ENCODE measurements at places on chromosomes 4 and X. TPM values are rescaled to one million over a fixed set of nuclear protein-coding genes. Genes with fewer than 3 reads are reported as not detected.
A peak's percentile ranks its signal among the peaks of the same experiment; 100 is the strongest.

TENM3 gene
- 9.6 TPM for total RNA-seq

MAGED4 gene
- total RNA-seq, result 5.2 TPM

SULT1B1 gene
- 1.8 TPM for total RNA-seq

ANKRD37 gene
- 10.1 TPM for total RNA-seq

CXCL13 gene
- not detected for total RNA-seq

GAGE12D gene
- total RNA-seq, result not detected

TCEANC gene
- total RNA-seq, result 5.3 TPM

GRCh38 chrX:23434356-23434884 is 99.8 kb downstream of the PTCHD1 start:
- H3K36me3 ChIP-seq, result no peaks in the 10 kb centered on the region
- H3K27ac ChIP-seq, result peak overlapping the region; percentile 44
- H3K4me1 ChIP-seq, result peaks cover 15% of the 10 kb centered on the region
- DNase-seq, result peak; percentile 85
- no peaks in the 10 kb centered on the region for H3K27me3 ChIP-seq

GRCh38 chrX:127037159-127037558 is 217.6 kb downstream of the PRR32 start:
- H3K36me3 ChIP-seq, result no peaks in the 10 kb centered on the region
- H3K27me3 ChIP-seq, result no peaks in the 10 kb centered on the region
- H3K4me1 ChIP-seq, result no peaks in the 10 kb centered on the region
- H3K27ac ChIP-seq, result no peak overlapping the region
- H3K4me3 ChIP-seq, result no peak overlapping the region

DNA sequence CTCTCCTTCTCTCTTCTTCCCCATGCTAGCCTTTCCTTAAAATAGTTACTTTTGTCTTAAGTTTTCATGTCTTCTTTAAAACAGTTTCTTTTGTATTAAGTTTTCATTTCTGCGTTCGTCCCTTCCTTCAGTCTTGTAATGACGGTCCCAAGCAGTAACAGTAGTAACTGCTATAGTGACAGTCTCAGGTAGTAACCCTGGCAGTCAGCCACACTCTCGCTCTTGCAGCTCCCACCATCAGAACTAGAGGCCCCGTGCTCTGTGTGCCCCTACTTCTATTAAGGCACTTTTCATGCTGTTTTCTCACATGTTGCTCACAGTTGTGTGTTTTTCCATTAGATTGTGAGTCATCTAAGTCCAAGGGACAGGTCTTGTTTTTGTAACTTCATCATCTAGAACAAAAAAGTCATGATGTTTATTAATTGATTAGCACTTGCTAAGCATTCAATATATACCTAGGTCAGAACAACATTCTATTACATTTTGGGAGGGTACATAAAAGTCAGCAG is 49.3 kb downstream of the C4orf33 start:
- H3K36me3 ChIP-seq, result no peaks in the 10 kb centered on the region
- no peak overlapping the region for H3K4me3 ChIP-seq
- no peak for DNase-seq
- H3K27ac ChIP-seq, result no peak overlapping the region
- H3K4me1 ChIP-seq, result no peaks in the 10 kb centered on the region

- DNase-seq, result no peak
- H3K36me3 ChIP-seq, result no peaks in the 10 kb centered on the region
- no peak overlapping the region for H3K27ac ChIP-seq
- no peaks in the 10 kb centered on the region for H3K4me1 ChIP-seq
- no peaks in the 10 kb centered on the region for H3K27me3 ChIP-seq
Measured at GRCh38 chrX:97858592-97858991, 974.9 kb downstream of the RPA4 start.

GRCh38 chr4:789571-790465 is 36.1 kb downstream of the CPLX1 start:
- DNase-seq, result no peak
- H3K27me3 ChIP-seq, result no peaks in the 10 kb centered on the region
- peaks cover 25% of the 10 kb centered on the region for H3K4me1 ChIP-seq
- H3K27ac ChIP-seq, result no peak overlapping the region
- no peak overlapping the region for H3K4me3 ChIP-seq

- no peaks in the 10 kb centered on the region for H3K4me1 ChIP-seq
- H3K27ac ChIP-seq, result no peak overlapping the region
- H3K4me3 ChIP-seq, result no peak overlapping the region
- no peaks in the 10 kb centered on the region for H3K36me3 ChIP-seq
Measured at GRCh38 chr4:122810669-122811068, 16.0 kb upstream of the FGF2 start.

DNA sequence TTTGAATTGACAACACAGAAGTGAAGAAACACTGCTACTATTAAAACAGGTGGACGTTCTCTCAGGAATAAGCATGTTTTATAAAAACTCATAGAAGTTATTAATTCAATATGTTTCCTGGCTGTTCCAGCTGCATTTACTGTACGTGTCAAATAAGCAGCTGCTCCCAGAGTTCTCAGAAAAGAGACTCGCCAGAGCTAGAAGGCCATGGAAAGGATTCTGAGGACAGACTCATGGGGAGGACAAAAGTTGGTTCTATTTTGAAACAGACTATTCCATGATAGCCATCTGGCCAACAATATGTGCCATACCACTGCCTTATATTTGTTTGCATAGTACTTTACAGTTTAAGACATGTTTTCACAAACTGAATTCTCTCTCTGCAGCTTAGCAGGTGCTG is 136.5 kb downstream of the NR3C2 start:
- no peaks in the 10 kb centered on the region for H3K36me3 ChIP-seq
- no peaks in the 10 kb centered on the region for H3K27me3 ChIP-seq
- no peak for DNase-seq
- H3K4me3 ChIP-seq, result no peak overlapping the region

DNA sequence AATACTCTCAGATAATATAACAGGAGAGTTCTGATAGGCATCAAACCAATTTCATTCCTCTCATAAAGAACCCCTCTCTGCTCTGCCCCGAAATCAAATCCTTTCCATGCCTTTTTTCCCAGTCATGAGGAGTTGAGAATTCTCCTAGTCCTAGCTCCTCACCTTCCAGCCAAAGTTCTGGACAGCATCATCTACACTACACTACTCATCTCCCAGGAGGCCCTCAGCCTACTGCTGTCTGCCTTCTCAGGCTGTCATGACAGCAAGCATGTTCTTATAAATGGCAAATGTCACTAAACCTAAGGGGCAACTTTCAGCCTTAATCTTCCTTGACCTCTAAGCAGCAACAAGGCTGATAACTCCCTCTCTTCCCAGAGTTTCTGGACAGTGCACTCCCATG is 26.6 kb downstream of the MAPK10 start:
- no peak overlapping the region for H3K4me3 ChIP-seq
- H3K27ac ChIP-seq, result no peak overlapping the region
- no peak for DNase-seq
- no peaks in the 10 kb centered on the region for H3K27me3 ChIP-seq
- no peaks in the 10 kb centered on the region for H3K4me1 ChIP-seq

DNA sequence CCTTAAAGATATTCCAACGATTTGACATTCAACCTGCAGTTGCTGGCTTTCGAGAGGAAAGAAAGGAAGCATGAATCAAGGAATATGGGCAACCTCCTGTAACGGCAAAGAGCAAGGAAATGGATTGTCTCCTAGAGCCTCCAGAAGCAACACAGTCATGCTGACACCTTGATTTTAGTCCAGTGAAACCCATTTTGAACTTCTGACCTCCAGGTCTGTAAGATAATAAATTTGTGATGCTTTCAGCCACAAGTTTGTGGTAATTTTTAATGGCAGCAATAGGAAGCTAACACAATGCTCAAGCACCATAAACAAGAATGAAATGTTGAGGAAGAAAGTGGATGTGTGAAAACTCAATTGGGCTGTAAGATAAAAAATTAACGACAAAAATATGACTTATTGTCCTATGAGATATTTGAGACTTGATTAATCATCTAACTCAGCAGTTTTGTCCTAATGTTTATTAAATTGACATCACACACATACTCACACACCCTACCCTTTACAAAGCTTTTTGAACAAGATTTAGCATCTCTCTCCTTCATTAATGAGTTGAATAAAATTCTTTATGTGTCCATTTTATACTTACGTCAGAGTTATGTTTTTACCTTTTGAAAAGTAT is 857.2 kb upstream of the INTU start:
- H3K4me1 ChIP-seq, result no peaks in the 10 kb centered on the region
- no peaks in the 10 kb centered on the region for H3K36me3 ChIP-seq
- H3K27me3 ChIP-seq, result no peaks in the 10 kb centered on the region
- DNase-seq, result no peak
- no peak overlapping the region for H3K4me3 ChIP-seq
- H3K27ac ChIP-seq, result no peak overlapping the region

DNA sequence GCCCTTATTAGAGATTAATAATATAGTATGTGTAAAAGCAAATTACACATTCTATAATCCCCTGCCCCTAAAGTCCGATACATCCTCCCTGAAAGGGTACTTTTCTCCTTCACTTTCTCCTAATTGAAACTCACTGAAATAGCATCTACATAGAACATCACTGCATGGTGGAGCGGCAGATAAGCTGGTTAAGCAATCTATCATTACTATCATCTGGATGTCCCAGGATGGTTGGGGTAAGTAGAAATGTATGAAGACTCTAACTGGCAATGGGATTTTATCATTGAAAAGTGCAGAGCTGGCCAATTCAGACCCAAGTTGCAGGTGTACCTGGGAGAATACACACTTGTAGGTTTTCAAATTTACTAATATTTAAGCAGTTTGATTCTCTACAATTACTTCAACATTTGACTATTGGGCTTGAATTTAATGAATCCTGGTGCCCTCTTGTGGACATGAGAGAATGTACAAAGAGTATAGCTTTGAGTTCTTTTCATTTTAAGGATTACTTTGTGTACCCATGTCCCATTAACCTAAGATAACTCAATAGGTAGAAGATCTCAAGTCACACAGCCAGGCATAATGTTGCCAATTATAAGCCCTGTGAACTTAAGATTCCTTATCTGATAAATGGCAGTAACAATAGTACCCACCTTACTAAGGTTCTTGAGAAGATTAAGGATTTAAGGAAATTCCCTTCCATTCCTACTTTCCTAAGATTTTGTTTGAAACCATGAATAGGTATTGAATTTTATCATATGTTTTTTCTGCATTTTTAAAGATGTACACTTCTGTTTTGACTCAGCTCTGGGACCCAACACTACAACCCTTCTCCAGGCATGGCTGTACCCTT is 69.8 kb downstream of the SHROOM3 start:
- no peak overlapping the region for H3K27ac ChIP-seq
- H3K4me3 ChIP-seq, result no peak overlapping the region
- no peaks in the 10 kb centered on the region for H3K27me3 ChIP-seq

- DNase-seq, result no peak
- H3K36me3 ChIP-seq, result no peaks in the 10 kb centered on the region
- no peak overlapping the region for H3K4me3 ChIP-seq
- peaks cover 9% of the 10 kb centered on the region for H3K4me1 ChIP-seq
Measured at GRCh38 chr4:78370631-78371372, 180.8 kb upstream of the ANXA3 start.

DNA sequence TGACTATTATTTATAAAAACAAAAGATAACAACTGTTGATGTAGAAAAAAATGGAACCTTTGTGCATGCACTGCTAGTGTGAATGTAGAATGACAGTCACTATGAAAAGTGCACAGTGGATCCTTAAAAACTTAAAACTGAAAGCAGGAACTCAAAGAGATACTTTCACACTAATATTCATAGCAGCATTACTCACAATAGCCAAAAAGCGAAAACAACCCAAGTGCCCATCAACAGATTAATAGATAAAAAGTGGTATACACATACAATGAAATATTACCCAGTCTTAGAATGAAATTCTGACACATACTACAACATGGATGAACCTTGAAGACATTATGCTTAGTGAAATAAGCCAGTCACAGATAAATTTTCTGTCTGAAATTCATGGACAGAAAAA is 23.8 kb downstream of the CENPC start:
- H3K4me1 ChIP-seq, result no peaks in the 10 kb centered on the region
- H3K27me3 ChIP-seq, result no peaks in the 10 kb centered on the region
- H3K36me3 ChIP-seq, result peaks cover 5% of the 10 kb centered on the region
- no peak overlapping the region for H3K4me3 ChIP-seq

GRCh38 chr4:114547340-114548134 is 51.1 kb upstream of the UGT8 start:
- no peaks in the 10 kb centered on the region for H3K27me3 ChIP-seq
- DNase-seq, result no peak
- no peaks in the 10 kb centered on the region for H3K36me3 ChIP-seq
- no peak overlapping the region for H3K27ac ChIP-seq
- H3K4me3 ChIP-seq, result no peak overlapping the region
- no peaks in the 10 kb centered on the region for H3K4me1 ChIP-seq

- no peak overlapping the region for H3K4me3 ChIP-seq
- H3K4me1 ChIP-seq, result no peaks in the 10 kb centered on the region
Measured at GRCh38 chrX:151151665-151152267, 24.6 kb upstream of the GPR50 start.

DNA sequence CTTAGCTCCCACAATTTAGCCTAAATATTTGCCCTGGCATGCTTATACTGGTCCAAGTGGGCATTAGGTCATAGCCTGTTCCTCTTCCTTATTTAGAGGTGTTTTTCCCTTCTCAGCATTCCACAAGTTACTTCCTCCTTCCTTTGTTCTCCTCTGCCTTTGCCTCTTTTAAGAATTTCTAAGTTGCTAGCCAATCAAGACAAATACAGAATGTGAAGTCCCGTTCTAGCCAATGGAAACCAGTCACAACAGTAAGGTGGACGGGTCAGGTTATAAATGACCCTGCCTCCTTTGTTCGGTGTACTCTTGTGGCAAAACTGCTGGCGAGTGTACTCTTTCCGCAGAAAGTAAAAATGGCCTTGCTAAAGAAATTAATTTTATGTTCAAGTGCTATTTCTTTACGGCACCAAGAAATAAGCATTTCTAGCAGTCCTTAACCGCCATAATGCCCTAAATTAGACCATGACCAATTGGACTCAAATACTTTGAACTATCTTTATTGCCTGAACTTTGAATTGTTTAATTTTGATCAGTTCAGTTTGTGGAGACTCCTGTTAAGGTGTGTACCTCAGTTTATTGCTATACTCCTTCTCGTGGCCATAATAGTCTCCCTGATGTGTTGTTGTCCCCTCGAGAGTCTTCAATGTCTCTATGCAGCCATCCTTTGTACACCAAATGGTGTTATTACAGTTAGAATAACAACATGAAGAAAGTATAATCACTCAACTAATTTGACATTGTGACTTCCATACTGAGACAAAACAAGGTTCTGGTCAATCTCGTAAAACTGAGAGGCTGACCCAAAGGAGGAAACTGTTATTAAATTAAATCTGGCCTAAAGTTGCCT is 1.6 kb upstream of the HADH start:
- peaks cover 36% of the 10 kb centered on the region for H3K4me1 ChIP-seq
- no peaks in the 10 kb centered on the region for H3K27me3 ChIP-seq
- DNase-seq, result no peak
- H3K27ac ChIP-seq, result no peak overlapping the region
- no peak overlapping the region for H3K4me3 ChIP-seq
- no peaks in the 10 kb centered on the region for H3K36me3 ChIP-seq

DNA sequence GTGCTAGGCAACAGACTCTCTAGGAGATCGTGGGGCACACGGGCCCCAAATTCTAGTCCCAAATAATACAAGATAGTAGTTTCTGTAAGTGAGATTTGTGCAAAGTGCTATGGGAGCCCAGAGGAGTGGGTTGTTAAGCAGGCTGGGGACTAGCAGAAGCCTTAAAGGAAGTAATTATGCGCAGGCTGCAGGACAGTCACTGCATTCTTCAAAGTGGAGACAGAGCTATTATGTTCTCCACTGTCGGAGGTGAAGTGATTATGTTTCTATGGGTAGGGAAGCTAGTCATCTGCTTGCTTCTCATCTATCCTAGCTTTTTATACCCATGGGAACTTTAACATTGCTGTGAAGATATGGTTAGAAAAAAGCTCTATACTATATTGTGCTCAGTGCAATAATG is 154.2 kb downstream of the CPE start:
- H3K27me3 ChIP-seq, result no peaks in the 10 kb centered on the region
- no peak overlapping the region for H3K27ac ChIP-seq
- no peaks in the 10 kb centered on the region for H3K4me1 ChIP-seq
- H3K36me3 ChIP-seq, result no peaks in the 10 kb centered on the region

- no peaks in the 10 kb centered on the region for H3K27me3 ChIP-seq
- no peak for DNase-seq
- H3K4me1 ChIP-seq, result no peaks in the 10 kb centered on the region
- H3K27ac ChIP-seq, result no peak overlapping the region
Measured at GRCh38 chr4:54440394-54441136, 211.5 kb downstream of the PDGFRA start.

All from body of pancreas (tissue), 4 donors.